ENCODE measurements at places on chromosomes 11 and 22. TPM values are rescaled to one million over a fixed set of nuclear protein-coding genes. Genes with fewer than 3 reads are reported as not detected.

The HTR3A gene
- total RNA-seq = not detected

The POU2AF2 gene
- total RNA-seq = not detected

The MAJIN gene
- total RNA-seq = 1.7 TPM

The BTG4 gene
- total RNA-seq = 0.23 TPM

The DERL3 gene
- total RNA-seq = 5.2 TPM

The BCO2 gene
- total RNA-seq = 1.3 TPM

The TRPC6 gene
- not detected for total RNA-seq

The FGF3 gene
- total RNA-seq = not detected

The ISX gene
- not detected for total RNA-seq

The MRGPRE gene
- total RNA-seq = not detected

The TMEM191C gene
- total RNA-seq = 3.0 TPM

The NLRP6 gene
- total RNA-seq = 1.5 TPM

The MMP20 gene
- not detected for total RNA-seq

The ARL2 gene
- 96.0 TPM for total RNA-seq

The CHADL gene
- total RNA-seq = 0.55 TPM

The TEX54 gene
- total RNA-seq = 0.77 TPM

The SYT12 gene
- total RNA-seq = not detected

The P2RY2 gene
- not detected for total RNA-seq

The ADM2 gene
- 25.5 TPM for total RNA-seq

The GRM5 gene
- not detected for total RNA-seq

The BIRC3 gene
- total RNA-seq = 123 TPM

The TTC28 gene
- total RNA-seq = 5.4 TPM

The HDAC10 gene
- 57.4 TPM for total RNA-seq

The SLC22A8 gene
- total RNA-seq = not detected

The IL18BP gene
- 19.0 TPM for total RNA-seq

The KRTAP5-8 gene
- total RNA-seq = not detected

The FOSL1 gene
- 18.8 TPM for total RNA-seq

The FXYD6 gene
- total RNA-seq = 0.17 TPM

The CHRM4 gene
- 0.63 TPM for total RNA-seq

The APOL4 gene
- total RNA-seq = 0.99 TPM

The HMBS gene
- total RNA-seq = 42.5 TPM

The SHANK2 gene
- 0.28 TPM for total RNA-seq

The NNMT gene
- not detected for total RNA-seq

The RIMBP3C gene
- not detected for total RNA-seq

The SLC22A12 gene
- not detected for total RNA-seq

The SIK3 gene
- total RNA-seq = 21.4 TPM

The RAB36 gene
- total RNA-seq = 0.14 TPM

The ZNF143 gene
- 21.8 TPM for total RNA-seq

The OR5B21 gene
- 0.35 TPM for total RNA-seq

The TMEM80 gene
- 17.8 TPM for total RNA-seq

The TSGA10IP gene
- not detected for total RNA-seq

The NCF4 gene
- total RNA-seq = 8.5 TPM

The SSTR3 gene
- total RNA-seq = 14.6 TPM

The POU2AF1 gene
- total RNA-seq = 12.4 TPM

The OR8D4 gene
- not detected for total RNA-seq

The COMT gene
- 97.4 TPM for total RNA-seq

The ARHGAP42 gene
- 0.28 TPM for total RNA-seq

The ADM gene
- total RNA-seq = 2.0 TPM
